ENCODE measurements at places on chromosomes 4 and X. TPM values are rescaled to one million over a fixed set of nuclear protein-coding genes. Genes with fewer than 3 reads are reported as not detected.

The TENM3 gene
- 0.96 TPM for total RNA-seq

The PABPC1L2A gene
- not detected for total RNA-seq

The ARHGAP10 gene
- total RNA-seq: 78.0 TPM

The GNRHR gene
- total RNA-seq: not detected

The MTNR1A gene
- total RNA-seq: not detected

The ARHGEF9 gene
- total RNA-seq: 35.9 TPM

DNA sequence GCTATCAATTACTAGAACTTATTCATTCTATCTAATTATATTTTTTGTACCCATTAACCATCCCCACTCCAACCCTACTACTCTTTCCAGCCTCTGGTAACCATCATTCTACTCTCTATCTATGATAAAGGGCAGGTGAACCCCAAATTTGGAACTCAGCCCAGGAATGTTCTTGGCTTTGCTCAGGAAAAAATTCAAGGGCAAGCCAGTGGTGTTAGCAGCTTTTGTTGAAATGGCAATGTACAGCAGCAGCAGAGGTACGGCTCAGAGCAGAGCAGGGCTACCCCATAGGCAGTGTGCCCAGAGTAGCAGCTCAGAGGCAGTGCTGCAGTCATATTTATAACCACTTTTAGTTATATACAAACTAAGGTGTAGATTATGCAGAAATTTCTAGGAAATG, 138.2 kb downstream of the RNF150 start:
- DNase-seq: no peak

DNA sequence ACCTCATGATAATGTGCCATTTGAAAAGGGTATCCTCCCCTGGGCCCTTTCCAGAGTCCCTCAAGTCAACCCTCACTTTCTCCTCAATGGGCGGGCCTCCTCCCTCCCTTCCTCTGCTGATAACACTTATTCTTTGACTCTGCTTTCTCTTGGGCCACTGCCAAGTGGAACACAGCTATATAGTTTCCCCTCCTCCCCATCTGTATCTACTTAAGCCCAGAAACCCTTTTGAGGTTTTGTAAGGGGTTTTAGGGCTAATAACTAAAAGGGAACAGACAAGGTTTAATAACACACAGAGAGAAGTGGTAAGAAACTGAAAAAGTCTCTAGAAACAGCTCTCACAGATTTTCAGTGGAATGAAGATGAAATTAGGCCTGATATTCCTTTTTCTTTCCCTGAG, 116.7 kb downstream of the GPC3 start:
- DNase-seq: no peak

GRCh38 chrX:10341309-10341708, 184.5 kb downstream of the CLCN4 start:
- DNase-seq: no peak

GRCh38 chrX:40148385-40149285, 50.9 kb upstream of the BCOR start:
- DNase-seq: no peak

- DNase-seq: no peak
Observed at GRCh38 chr4:132169660-132170059, 979.4 kb upstream of the PCDH10 start.

GRCh38 chr4:115213716-115214115, 100.3 kb upstream of the NDST4 start:
- DNase-seq: no peak

GRCh38 chr4:104492183-104492771, 2.4 kb downstream of the CXXC4 start:
- DNase-seq: no peak

DNA sequence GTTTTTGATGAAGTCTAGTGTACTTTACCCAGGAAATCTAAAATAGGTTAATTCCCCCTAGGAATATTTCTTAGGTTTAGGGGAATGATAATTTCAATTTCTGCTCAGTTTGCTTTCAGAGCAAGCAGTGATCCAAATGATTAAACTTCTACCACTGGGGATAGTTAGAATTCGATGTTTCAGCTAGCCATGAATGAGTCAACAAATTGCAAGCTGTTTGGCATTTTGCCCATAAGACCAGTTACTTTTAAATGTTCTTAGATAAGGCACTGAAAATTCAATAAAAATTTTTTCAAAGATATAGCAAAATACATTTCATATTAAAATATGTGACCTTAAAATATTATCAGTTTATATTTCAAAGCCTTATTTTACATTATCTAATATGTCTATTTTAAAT, 993.6 kb downstream of the ARAP2 start:
- no peak for DNase-seq

GRCh38 chrX:134688839-134689238, 30.6 kb upstream of the PLAC1 start:
- no peak for DNase-seq

DNA sequence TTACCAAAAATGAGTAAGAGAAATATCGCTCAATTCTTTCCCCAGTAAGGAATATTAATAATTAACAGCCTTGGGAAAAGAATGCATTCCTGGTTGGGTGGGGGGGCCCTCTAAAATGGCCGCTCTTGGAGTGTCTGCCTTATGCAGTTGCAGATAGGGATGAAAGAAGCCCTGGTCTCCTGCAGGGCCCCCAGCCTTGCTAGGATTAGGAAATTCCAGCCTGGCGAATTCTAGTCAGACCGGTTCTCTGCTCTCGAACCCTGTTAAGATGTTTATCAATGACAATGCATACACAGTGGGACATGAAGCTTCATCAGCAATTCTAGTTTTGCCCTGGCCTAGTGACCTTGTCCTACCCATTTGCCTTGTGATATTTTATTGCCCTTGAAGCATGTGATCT, 1047.7 kb upstream of the GRID2 start:
- DNase-seq: no peak

- DNase-seq: no peak
Observed at GRCh38 chr4:142656178-142656577, 189.9 kb downstream of the INPP4B start.

DNA sequence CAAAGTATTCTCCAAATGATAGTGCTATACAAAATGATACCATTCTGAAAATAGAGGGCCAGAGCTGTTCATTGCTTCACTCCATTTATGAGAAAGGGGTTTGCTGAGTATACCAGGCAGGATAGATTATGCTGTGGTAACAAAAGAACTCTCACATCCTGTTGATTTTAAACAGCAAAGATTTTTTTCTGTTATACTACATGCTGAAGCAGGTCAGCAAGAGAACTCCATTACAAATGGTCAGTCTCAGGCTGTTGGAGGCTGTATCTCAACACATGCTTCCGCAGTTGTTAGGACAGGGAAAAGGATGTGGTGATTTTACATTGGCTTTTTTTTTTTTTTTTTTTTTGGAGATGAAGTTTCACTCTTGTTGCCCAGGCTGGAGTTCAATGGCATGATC, 13.7 kb upstream of the KLHL5 start:
- DNase-seq: no peak

DNA sequence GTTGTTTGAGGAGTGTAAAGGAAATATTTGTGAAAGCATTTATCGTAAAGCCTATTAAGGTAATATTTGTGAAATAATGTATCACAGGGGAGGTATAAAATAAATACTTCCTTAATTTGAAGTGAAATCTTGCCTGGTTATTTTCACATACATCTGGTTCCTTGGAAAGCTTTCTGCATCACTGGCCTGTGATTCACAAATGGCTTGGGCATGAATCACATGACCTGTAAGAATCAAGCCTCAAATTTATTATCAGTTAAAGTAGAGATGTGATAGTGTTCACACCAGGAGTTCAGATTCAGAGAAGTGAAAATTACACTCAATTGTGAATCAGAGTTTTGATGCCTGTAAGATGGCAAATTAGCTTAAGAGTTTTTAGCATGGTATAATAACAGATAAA, 1911.4 kb downstream of the STIM2 start:
- DNase-seq: no peak

GRCh38 chr4:134740290-134740689, 538.7 kb upstream of the PABPC4L start:
- DNase-seq: no peak

DNA sequence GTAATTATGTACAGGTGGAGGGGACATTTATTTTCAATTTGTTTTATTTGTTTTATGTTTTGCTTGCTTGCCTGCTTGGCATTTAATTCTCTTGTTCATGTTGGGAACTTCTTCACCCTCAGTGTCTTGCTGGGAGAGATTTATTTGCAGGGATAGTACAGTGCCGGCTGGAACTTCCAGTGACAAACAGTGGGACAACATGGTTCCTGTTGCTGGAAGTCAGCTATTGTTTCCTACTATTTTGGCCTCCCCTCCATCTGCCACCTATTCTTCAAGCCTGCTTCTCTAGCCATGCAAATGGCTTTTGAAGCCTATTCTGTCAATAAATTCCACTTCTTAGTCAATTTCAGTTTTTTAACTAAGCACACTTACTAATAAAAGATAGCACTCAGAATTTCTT, 105.4 kb upstream of the BANK1 start:
- DNase-seq: no peak

All from ureter (tissue), 1 donor.